ENCODE measurements at places on chromosomes 13 and 19.

DNA sequence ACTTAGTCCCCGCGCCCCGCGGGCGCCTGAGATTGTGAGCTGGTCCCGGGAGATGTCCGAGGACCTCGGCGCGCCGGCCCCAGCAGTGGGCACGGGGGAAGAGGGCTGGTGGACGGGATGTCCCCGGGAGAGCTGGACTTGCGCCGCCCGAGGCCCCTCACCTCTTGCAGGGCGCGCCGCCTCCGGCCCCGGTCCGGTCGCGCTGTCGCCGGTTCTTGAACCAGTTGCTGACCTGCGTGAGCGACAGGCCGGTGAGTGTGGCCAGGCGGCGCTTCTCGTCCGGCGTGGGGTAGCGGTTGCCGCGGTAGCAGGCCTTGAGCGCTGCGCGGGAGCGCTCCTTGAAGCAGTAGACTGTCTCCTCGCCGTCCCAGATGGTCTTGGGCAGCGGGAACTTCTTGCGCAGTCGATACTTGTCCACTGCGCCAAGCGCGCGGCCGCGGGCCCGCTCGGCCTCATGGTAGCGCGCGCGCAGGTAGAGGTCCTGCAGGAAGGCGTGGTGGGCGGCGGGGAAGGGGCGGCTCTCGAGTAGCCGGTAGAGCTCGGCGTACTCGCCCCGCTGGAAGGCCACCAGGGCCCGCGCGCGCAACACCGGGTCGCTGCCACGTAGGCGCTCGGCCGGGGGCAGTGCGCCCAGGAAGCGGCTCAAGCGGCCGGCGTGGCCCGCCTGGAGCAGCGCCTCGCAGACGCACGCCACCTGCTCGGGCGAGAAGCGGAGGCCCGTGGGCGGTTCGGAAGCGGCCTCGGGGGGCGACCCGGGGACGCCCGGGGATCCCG, 984 bp downstream of the SIX5 start:
- DNase-seq, result no peak

GRCh38 chr13:31010296-31010695, 77.8 kb downstream of the TEX26 start:
- no peak for DNase-seq

- DNase-seq, result no peak
These were observed 78.3 kb upstream of the IPO5 start for GRCh38 chr13:97875218-97875617.

GRCh38 chr13:23637829-23638228, 67.6 kb downstream of the TNFRSF19 start:
- DNase-seq, result no peak

- DNase-seq, result no peak
These were observed 918.8 kb upstream of the MIR17HG start for GRCh38 chr13:90428522-90429210.

Measured in stimulated activated CD8-positive, alpha-beta memory T cell treated with anti-CD3 and anti-CD28 coated beads, Interleukin-15, amount 100 ng/mL, for 24 hours (primary cell).